NCI-H1092 (cell line): ENCODE measurements at places on chromosomes 1 and 21.

DNA sequence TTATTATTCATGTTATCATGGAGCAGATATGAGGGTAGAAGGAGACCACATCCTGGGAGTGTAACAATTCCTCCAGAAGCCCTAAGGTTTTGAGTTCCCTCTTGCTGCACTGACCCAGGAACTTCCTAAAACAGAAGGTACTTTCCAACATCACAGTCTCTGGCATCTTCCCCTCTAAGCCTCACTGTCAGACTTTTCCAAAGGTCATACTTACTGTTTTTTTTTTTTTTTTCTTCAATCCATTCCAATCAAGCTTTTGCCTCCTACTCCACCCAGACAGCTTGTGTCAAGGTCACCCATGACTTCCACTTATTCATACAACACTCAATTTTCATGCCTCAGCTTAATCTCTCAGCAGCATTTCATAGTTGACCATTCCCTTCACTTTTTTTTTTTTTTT, 18.4 kb upstream of the UQCRHL start:
- no peak for DNase-seq

DNA sequence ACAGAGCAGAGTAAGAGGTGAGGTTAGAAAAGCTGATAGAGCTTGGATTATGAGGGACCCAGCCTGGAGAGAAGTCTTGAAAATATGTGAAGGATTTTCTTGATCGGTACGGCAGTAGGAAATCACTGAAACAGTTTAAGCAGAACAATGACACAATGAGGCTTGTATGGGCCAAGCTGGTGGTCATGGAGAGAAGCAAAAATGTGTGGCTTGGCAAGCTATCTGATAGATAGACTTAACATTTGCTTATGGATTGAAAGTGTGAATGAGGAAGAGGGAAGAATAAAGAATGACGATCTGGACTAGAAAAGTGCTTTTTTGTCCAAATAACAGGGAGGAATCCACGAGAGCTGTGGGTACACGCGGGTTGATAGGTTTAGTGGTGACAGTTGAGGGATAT, 15.4 kb upstream of the XPR1 start:
- no peak for DNase-seq

DNA sequence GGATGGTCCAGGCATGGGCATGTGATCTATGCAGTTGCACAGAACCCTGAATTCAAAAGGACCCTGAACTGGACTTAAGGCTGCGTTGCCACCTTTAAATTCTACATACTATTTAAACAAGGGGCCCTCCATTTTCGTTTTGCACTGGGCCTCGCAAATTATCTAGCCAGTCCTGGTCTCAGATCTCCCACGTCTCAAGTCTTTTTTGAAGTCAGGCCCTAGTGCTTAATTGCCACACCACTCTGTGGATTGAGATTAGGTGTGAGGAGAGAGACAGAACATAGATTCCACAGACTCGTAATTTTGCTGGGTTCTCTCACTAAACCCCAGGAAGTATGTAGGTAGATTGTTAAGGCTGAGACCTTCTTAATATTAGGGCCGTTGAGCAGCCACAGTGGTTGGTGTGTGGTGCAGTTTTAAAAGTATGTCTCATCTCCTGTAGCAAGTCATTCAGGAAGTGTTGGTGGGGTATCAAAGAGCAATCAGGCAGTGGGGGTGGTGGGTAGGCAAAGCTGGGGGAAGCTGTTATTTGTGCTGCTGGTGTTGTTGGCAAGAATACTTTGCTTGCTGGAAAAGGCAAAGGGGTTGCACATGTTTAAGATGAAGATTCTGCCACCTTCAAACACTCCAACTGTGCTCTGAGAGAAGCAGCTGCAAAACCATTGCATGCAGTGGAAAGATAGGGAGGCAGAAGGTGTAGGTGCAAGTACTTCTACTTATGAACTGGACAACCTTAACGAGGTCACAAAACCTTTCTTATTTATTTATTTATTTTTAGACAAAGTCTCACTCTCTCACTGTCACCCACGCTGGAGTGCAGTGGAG, 11.2 kb downstream of the CD84 start:
- DNase-seq: no peak

DNA sequence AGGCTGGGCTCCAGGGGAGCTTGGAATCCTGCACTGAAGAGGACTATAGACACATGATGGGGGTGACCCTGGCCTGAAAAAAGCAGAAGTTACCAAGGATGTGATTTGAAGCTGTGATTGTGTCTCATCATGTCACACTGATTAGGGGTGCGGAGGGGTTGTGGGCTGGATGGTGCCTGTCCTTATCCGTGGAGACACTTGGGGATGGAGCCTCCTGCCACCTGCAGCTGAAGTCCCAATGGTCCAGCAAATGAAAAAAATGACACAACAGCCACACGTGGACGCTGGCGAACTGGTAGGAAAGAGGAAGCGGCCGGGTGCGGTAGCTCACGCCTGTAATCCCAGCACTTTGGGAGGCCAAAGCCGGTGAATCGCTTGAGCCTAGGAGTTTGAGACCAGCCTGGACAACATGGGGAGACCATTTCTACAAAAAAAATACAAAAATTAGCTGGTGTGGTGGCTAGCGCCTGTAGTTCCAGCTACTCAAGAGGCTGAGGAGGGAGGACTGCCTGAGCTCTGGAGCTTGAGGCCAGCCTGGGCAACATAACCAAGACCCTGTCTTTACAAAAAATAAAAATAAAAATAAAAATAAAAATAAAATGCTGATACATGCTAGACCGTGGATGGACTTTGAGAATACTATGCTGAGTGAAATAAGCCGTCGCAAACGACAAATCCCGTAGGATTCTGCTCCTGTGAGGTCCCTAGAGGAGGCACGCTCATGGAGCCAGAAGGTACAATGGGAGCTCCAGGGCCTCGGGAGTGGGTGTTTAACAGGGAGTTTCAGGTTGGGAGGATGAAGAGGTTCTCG, 838 bp upstream of the IBA57 start:
- no peak for DNase-seq

GRCh38 chr21:42190486-42190863, 28.5 kb upstream of the ABCG1 start:
- DNase-seq: no peak

GRCh38 chr21:42654913-42655795, 1.7 kb downstream of the PDE9A start:
- no peak for DNase-seq

DNA sequence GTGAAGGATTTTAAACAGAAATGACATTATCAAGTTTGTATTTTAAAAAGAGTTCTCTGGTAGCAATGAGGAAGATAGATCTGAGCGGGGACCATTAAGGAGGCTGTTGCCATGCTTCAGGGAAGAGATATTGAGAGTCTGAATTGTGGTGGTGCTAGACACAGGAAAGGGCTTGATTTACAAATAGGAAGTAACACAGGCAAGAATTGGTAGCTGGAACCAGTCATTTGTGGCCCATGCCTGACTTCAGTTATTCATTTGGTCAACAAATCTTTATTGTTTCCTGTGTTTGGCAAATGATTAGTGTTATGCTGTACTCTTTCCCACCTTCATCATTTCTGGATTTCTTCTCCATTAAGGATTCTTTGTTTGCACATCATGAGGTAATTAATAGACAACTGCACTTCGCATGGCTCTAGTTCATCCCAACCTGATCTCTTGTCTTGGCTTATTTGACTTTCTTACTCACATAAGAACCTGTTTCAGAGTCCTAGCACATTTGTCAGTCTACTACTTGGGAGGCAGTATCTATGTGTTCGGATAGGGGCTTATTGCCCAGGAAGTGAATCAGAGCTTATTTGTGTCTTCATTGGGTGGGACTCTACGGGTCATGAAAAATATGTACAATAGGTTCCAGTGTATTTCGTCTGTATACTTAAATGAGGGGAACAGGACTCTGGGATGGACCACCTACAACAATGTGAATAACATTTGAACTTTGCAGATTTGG, 32.3 kb downstream of the EEIG2 start:
- no peak for DNase-seq

GRCh38 chr1:54105736-54106269, 47.0 kb downstream of the CDCP2 start:
- DNase-seq: no peak

- no peak for DNase-seq
These were observed 1.2 kb downstream of the WNT4 start for GRCh38 chr1:22141554-22142314.
